ENCODE measurements at places on chromosomes 16 and 17.

GRCh38 chr16:51641191-51641765 is 490.2 kb upstream of the SALL1 start:
- no peak for DNase-seq

DNA sequence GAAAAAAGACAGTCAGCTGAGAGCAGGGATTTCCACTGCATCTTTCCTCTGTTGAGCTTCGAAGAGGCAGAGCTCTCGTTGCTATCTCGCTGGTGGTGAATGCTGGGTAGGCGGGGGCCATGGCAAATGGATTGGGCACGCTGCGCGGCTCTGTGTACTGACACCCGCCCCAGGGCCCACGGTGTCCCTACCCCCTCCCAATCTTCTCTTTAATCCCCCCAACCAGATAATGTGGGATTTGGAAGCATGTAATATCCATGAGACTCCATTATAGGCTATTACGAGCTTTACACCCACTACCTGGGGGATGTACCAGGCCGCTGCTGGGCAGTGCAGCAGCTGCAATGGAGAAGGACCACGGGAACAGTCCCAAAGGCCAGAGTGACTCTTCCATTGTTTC is 8.3 kb downstream of the PIPOX start:
- no peak for DNase-seq

- DNase-seq, result no peak
Observed at GRCh38 chr16:80611930-80612327, 71.1 kb downstream of the DYNLRB2 start.

DNA sequence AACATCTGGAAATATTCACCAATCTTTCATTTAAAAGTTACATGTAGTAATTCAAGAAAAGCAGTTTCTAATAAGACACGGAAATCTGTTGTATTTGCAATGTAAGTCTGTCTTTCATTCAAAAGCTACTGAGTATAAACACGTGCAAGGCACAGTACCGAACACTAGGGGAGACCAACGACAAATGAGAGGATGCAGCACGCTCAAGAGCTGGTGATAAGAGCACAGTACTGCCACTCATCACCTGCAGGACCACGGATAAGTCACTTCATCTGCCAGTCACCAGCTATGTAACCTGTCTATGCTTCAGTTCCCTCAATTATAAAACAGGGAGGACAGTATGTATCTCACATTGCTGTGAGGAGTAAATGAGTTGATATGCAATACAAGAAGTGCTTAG is 67.1 kb downstream of the CLEC18A start:
- DNase-seq, result no peak

GRCh38 chr17:29148790-29149430 is 31.3 kb downstream of the MYO18A start:
- no peak for DNase-seq

DNA sequence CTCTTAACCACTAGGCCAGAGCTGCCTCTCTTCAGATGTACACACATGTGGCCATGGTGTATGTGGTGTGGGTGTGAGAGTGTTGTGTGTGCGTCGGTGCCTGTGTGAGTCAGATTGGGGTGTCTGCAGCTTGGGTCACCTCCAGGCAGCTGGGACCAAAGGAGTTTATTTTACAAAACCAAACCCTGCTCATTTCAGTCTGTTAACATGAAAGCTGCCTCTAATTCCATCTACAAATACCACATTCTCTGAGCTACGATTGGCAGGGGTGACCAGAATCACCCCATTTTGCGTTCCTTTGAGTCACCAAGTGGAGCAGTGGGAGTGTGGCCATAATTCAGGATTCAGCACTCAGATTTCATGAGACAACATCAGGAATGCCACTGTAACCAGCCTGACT is 105.3 kb downstream of the IRX5 start:
- DNase-seq, result peak; percentile 31

GRCh38 chr17:78825696-78826095 is 14.9 kb downstream of the USP36 start:
- DNase-seq, result no peak

DNA sequence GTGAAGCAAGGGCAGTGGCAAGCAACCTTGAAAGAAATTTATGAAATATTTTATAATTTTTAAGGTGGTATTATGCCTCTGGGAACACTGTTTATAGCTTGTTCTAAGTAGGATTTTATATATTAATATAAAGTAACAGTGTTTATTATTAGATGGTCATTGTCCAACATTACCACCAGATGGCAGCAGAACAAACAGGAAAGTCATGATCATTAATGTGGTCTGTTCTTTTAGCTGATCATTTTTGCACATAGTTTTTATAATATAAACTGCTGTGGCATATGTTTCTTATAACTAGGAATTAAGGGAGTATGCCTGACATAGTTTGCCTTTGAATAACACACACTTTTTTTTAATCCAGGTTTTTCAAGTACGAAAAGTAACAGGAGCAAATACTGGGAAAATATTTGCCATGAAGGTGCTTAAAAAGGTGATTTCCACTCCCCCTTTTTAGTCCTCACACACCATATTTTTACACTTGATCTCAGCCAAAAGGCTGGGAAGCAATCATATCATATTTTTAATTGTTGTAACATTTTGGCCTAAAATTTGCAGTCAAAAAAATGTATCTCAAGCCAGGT is 21.4 kb downstream of the RPS6KB1 start:
- DNase-seq, result no peak

DNA sequence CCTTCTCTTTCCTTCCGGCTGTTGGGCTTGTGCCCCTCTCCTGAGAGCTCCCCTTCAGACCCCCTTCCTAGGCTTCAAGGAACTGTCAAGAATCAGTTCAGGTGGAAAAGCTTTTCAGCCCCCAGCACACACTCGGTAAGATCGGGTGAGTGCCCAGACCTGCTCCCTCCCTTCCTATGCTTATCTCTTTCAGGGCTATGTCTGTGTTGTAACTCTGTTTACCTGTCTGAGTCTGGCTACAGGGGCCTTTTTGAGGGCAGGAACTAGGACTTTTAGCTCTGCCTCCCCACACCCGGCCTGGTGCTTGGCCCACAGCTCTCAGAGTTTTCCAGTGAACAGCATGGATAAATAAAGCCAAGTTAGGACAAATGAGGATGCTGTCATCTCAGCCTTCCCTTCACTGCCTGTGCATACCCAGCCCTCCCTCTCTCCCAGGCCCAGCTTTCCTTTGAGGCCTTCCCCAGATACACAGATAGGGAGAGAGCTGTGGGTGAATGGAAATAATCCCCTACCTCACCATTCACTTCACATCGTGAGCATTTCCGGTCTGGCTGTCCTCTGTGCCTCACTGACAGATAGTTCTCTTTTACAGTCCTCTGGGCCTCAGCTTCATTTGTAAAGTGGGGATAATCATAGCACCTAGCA is 5.7 kb upstream of the MRPS23 start:
- DNase-seq, result no peak

DNA sequence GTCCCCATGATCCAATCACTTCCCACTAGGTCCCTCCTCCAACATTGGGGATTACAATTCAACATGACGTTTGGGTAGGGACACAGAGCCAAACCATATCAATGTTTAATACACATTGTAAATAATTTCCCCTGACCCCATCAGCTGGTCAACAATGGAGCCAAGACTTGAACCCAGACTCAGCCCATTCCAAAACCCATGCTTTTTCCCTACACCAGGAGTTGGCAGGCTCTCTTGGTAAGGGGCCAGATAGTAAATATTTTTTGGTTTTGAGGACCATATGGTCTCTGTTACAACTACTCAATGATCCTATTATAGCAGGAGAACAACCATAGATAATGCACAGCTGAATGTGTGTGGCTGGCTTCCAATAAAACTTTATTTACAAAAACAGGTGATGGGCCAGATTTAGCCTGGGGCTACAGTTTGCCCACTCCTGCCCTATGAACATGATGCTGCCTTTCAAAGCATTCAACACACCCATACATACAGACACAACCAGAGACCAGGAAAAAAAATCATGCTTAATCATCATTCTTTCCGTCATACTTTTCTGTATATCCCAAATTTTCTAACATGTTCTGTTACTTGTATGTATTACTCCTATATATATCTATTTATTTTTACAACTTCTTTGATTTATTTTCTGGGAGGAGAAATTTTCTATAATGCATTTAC is 22.1 kb upstream of the MSI2 start:
- no peak for DNase-seq

GRCh38 chr17:75822119-75822799 is 21.9 kb downstream of the UNC13D start:
- DNase-seq, result no peak

- no peak for DNase-seq
Observed at GRCh38 chr17:75173526-75173925, 9.2 kb downstream of the SUMO2 start.

DNA sequence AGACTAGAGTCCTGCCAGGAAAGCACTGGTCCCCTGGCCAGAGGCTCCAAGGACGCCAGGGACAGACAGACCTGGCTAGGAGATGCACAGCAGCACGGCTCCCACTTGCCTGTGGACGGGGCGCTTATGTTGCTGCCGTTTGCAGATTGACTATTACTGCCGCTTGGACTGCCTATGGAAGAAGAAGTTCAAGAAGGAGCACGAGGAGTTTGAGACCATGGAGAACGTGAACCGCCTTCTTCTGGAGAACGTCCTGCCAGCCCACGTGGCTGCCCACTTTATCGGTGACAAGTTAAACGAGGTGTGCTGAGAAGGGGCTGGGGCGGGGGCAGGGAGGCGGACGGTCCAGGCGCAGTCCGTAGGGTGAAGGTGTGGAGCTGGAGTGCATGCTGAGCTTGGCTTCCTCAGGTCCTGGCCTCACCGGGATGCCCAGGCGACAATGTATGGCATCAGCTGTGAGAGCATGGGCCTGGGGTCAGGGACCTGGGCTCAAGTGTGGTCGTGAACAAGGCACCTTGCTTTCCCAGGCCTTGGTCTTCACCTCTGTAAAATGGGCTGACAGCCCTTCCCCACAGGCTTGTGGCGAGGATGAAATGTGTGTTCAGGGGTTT is 45.6 kb downstream of the ADCY7 start:
- no peak for DNase-seq

GRCh38 chr17:31130286-31131224 is 35.8 kb downstream of the NF1 start:
- no peak for DNase-seq

DNA sequence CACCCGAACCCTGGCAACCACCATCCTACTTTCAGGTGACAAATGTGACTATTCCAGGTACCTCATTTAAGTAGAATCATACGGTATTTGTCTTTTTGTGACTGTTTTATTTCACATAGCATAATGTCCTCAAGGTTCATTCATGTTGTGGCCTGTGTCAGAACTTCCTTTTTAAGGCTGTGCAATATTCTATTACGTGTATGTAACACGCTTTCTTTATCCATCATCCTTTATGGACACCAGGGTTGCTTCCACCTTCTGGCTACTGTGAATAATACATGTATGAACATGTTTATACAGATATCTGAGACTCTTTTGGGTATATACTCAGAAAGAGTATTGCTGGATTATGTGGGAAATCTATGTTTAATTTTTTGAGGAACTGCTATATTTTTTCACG is 28.7 kb upstream of the RSL1D1 start:
- DNase-seq, result no peak

DNA sequence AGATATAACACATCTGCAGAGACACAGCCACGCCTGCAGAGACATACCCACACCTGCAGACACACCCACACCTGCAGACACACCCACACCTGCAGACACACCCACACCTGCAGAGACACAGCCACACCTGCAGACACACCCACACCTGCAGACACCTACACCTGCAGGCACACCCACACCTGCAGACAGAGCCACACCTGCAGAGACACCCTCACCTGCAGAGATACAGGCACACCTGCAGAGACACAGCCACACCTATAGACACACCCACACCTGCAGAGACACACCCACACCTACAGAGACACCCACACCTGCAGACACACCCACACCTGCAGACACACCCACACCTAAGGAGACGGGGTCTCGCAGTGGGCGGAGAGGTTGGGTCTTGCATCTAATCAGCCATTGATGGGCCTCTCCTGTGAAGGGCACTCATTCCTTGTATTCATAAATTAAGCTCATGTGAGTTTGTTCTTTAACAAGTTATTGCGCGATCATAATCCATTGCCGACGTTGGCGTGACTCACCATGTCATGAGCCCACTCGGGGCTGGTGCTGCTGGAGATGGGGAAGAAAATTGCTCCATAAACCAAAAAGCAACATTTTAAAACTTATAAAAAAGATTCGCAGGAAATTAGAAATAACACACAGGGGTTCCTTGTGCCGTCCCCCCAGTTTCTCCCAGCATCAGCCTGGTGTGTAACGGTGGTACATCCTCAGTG is 28.9 kb upstream of the CDH15 start:
- no peak for DNase-seq

DNA sequence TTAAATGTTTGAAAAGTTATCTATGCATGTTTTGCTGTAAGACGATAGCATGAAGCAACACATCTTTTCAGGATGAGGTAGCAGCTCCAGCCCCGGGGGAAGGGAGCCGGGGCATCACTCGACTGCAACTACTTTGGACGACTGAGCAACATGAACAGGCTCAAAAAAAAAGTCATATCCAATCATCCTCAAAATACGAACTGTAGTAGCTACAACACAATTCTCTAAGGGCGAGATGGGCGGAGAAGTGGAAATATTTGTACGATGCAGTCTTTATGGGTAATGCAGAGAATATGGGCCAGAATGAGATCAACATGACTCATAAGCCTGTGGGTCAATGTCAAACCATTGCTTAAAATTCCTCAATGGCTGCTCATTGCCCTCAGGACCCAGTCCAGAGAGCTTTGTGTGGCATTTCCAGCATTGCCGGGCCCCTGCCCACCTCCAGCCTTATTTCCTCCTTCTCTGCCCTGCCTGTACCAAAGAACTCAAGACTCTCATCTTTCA is 17.7 kb upstream of the SMURF2 start:
- peak; percentile 99 for DNase-seq

DNA sequence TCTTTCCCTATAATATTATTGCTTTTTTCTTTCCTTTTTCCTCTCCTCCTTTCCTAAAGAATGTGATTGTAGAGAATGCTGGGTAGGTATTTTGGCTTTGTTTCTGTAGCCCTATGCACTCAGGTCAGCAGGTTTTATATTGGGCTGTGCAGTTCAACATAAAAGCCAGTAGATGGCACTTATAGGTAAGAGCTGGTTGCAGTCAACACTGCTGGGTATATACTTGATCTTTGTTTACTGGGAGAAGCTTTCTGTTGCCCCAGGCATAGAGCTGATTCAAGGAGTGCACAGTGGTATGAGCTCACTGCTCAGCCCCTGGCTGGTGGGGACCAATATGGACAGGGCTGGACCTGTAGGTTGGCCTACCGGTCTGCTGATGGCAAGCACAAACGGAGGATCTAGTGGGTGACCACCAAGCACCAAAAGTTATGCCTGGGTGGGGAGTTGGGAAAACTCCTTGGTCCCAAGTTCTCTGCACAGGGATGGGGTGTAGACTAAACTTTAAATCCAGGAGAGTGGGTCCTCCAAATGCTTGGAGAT is 378.9 kb downstream of the PMP22 start:
- no peak for DNase-seq

GRCh38 chr17:20922128-20922670 is 120.6 kb downstream of the USP22 start:
- no peak for DNase-seq

Data from GM04503 (cell line).